ENCODE measurements at places on chromosomes 7 and 10.

- no peak for DNase-seq
Observed at GRCh38 chr7:46880508-46881196, 701.3 kb downstream of the TNS3 start.

GRCh38 chr10:74186678-74187077, 35.7 kb downstream of the ADK start:
- no peak for DNase-seq

DNA sequence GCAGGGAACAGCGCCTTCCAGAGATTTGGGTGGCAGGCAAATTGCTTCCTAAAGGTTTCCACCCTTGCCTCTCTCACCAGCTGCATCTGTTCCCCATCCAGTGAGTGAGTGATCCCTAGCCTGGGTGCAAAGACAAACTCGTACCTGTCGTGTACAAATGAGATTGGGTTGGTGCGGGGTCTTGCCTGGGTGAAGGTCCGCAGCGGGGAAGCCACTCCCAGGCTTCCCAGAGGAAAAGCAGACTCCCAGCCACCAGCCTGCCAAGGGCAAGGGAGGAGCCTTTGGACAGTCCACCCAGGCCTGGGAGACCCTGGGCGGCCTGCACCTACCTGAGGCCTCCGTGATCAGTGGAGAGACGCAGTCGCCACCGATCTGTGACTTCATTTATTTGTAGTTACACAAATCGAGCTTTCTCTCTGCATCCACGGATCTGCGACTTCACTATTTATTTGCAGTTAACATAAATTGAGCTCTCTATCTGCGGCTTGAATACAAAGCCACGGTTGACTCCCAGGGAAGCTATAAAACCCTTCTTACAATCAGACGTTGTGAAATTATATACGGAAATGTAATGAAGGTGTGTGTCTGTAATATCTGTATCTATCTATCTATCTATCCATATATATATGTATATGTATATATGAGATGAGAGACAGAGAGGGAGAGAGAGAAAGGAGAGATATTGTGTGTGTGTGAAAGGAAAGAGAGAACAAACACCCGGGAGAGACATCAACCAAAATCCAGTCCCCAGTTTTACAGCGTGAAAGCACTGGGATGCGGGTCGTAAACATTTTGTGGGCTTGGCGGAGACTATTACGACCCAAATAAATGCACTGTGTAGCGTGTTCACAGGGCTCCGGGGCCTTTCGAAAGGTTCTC, 3.0 kb upstream of the HOXA7 start:
- DNase-seq, result no peak

DNA sequence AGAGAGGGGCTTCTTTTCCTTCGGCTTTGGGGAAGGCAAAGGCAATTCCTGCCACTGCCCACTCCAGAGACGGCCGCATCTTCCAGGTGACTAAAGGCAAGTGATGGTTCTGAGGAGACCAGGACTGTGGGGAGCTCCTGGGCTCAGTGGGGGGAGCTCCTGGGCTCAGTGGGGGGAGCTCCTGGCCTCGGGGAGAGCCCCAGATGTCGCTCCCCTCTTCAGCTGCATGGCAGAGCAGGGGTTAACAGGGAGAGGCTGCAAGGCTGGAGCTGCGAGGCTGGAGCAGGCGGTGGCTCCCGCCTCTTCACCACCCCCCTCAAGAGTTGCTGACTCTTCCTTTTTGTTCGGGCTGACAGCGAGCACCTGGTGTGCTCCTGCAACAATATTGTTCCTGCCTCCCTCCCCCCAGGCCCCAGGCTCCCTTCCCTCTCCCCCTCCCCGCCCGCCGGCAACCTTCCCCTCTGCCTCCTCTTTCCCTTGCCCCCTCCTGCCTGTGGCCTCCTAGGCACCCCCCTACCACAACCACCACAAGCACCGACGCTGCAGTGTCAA, 56.3 kb upstream of the LBX1 start:
- DNase-seq, result no peak

- no peak for DNase-seq
Observed at GRCh38 chr7:935164-935873, 19.2 kb downstream of the ADAP1 start.

- DNase-seq, result no peak
Observed at GRCh38 chr7:141700296-141700847, 1.6 kb downstream of the DENND11 start.

DNA sequence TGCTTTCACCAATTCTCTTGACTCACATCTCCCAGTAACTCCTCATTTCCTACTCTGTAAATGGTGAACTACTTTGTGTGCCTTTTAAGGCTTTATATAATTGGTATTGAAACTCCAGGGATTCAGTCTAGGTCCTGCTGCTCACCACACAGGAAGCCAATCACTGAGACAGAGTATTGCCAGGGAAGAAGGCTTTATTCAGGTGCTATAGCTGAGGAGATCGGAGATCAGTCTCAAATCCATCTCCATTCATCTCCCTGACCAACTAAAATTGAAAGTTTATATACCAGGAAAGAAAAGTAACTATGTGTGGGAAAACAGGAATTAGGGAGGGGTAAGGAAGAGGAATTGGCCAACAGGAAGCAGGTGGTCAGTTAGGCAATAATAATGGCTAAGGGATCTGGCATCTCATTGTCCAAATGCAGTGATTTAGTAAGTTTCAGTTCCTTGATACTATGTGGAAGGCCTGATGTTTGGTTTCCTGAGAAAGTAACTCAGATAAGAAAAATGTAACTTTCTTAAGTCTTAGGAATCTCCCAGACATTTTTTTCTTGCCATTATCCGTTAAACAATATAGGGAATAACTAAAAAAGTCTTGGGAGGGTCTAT, 10.2 kb upstream of the SDHAF3 start:
- no peak for DNase-seq

DNA sequence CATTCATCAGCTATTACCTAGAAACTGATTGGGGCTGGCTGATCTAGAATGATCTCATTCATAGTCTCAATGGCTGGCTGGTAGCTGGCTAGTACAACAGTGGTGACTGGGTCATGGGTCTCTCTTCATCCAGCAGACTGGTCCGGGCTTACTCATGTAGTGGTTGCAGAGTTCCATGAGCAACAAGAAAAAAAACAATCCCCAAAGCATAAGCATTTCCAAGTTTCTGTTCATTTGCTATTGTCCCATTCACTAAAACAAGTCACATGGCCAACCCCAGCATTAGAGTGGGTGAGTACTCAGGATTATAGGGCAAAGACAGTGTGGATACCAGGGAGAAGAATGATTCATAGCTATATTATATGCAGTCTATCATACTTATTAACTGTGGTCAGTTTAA, 85.2 kb upstream of the SEMA3C start:
- DNase-seq, result no peak

- DNase-seq, result peak; percentile 21
Observed at GRCh38 chr10:103278862-103279298, 1.9 kb downstream of the INA start.

Measured in CD4-positive, alpha-beta T cell treated with Interleukin-10 for 1 hour (primary cell).